GM23248 (cell line): ENCODE measurements at places on chromosomes 16 and 17.

GRCh38 chr16:87721622-87722585, 43.9 kb downstream of the KLHDC4 start:
- no peak for DNase-seq

GRCh38 chr17:30381340-30381659, 2.6 kb downstream of the CPD start:
- no peak for DNase-seq

- no peak for DNase-seq
These were observed 160.6 kb downstream of the IRF8 start for GRCh38 chr16:86059253-86060171.

- DNase-seq, result no peak
These were observed 13.1 kb downstream of the CORO7 start for GRCh38 chr16:4403133-4403949.

DNA sequence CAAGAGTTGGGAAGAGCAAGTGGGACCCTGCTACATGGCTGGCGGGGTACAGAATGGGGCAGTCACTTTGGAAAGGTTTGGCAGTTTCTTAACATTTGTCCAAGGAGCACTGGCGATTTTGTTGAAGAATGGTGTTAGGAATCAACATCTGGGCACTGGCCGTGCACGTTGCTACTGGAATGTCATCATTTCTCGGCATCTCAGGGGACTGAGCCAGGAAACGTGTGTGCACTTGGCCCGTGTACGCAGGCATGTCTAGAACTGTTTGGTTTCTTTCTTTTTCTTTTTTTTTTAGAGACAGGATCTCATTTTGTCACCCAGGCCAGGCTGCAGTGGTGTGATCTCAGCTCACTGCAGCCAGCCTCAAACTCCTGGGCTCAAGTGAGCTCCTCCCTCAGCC, 17.3 kb upstream of the FOXK2 start:
- DNase-seq, result peak; percentile 75

GRCh38 chr16:88533381-88533917, 36.8 kb upstream of the ZC3H18 start:
- DNase-seq, result peak; percentile 78

GRCh38 chr17:17934806-17935205, 37.4 kb downstream of the TOM1L2 start:
- no peak for DNase-seq

- DNase-seq, result peak; percentile 92
These were observed 102.9 kb downstream of the HIC1 start for GRCh38 chr17:2157675-2158395.

GRCh38 chr17:12522743-12523183, 142.9 kb upstream of the MYOCD start:
- peak; percentile 18 for DNase-seq

- no peak for DNase-seq
These were observed 89.4 kb upstream of the TNRC6C start for GRCh38 chr17:77869041-77869599.

DNA sequence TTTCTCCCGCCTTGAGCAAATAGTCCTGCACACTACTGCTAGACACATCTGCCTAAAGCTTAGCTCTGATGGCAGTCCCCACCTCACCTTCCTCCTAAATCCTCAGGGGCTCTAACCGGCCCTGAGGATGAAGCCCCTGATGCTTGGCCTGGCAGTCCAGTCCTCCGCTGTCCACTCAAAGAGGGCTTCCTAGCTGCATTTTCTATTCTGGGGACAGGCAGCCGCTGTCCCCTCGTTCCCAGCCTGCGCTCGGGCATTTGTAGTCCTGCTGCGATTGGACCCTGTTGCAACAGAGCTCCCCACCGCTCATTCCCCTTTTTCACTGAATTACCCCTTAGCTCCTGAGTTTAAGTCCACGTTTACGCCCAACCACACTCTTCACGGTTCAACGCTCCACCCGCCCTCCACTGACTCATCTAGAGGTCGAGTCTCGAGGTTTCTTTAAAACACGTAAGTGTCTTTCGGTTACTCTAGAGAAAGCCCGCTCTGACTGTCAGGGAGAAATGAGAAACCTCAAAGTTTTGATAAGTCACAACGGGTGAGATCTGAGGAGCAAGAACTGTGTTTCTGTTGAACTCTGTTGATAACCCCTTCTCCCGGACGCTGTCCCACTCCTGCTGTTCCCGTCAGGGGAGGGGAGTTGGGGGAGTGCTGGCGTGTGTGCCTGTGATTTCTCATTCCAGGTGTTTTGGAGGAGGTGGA, 4.5 kb downstream of the CCR7 start:
- peak; percentile 36 for DNase-seq

GRCh38 chr17:19383681-19384470, 3.1 kb downstream of the MFAP4 start:
- DNase-seq, result peak; percentile 79

DNA sequence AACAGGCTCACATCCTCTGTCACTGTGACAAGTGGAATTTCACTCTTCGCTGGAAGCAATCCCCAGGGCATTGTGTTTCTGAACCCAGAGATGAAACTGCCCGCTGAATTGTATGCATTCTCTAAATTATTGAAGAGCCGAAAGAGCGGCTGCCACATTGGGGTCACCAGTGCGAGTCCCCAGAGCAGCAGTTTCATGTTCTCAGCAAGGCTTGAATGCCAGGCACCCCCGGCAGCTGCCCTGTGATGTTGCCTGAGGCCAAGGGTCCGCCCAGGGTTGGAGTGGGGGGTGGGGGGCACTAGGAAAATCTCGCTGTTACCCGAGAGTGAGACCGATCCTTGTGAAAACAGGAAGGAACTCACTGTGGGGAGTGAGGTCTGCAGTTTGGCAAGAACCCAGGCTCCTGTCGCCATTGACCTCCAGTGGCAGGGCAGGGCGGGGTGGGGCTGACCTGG, 20.7 kb upstream of the BCAR1 start:
- DNase-seq, result no peak

GRCh38 chr17:50421308-50422051, 4.5 kb upstream of the ACSF2 start:
- peak; percentile 32 for DNase-seq

GRCh38 chr16:57754354-57755060, 18.9 kb downstream of the KATNB1 start:
- peak; percentile 23 for DNase-seq

- no peak for DNase-seq
These were observed 12.7 kb downstream of the MSI2 start for GRCh38 chr17:57269052-57269451.

- DNase-seq, result peak; percentile 58
These were observed 415 bp downstream of the XYLT1 start for GRCh38 chr16:17470182-17470907.
